ENCODE measurements at places on chromosomes 7 and 10.
A peak's percentile ranks its signal among the peaks of the same experiment; 100 is the strongest.

DNA sequence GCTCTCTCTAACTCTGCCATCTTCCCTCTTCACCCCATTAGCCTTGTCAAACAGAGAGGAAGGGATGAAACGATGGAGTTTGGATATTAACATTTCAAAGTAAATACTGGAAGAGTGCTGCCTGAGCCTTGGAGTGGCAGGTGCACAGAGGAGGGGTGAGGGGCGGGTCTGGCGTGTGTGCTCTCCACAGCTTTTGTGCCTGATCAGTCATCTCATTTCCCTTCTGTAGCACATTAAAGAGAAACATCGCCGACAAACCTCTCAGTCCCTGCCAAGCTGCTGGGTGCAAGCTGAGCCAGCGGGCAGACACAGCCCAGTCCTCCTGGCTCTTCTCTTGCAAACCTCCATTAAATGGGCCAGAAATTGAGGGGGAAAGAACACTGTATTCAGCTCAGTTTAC lies 76.2 kb downstream of the SLIT1 start:
- DNase-seq, result no peak

DNA sequence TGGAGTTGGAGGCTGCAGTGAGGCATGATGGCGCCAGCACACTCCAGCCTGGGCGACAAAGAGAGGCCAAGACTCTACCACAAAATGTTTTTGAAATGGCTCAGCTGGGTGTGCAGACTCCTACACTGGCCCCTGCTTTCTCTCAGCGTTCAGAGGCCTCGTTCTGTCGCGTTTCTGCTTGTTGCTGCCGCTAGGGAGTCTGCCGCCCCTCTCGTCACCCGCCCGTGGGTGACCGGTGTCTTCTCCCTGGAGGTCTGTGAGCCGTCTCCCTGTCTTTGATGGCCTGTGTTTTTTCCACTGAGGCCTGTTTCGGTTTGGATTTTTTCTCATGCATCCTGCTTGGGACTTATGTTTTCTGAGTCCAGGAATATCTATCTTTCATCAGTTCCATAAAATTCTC lies 23.6 kb upstream of the UNCX start:
- DNase-seq, result no peak

DNA sequence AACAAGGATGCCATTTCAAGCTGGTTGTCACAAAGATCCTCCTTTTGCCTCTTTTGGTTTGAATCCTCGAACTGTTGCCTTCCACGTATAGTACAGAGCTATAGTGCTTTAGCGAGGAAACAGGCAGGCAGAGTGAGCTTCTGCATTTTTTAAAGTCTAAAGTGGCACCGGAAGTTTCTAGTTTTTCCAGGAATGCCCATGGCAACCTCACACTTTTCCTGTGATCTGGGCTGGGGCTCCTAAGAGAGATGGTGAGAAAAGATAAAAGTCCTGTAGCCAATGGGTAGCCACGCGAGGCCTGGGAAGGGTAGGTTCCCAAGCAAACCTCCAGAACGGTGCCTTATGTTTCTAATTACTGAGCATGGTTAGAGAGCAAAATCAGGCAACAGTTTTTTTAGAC lies 76.7 kb downstream of the CALD1 start:
- no peak for DNase-seq

GRCh38 chr7:125828153-125828700 lies 898.6 kb upstream of the POT1 start:
- no peak for DNase-seq

DNA sequence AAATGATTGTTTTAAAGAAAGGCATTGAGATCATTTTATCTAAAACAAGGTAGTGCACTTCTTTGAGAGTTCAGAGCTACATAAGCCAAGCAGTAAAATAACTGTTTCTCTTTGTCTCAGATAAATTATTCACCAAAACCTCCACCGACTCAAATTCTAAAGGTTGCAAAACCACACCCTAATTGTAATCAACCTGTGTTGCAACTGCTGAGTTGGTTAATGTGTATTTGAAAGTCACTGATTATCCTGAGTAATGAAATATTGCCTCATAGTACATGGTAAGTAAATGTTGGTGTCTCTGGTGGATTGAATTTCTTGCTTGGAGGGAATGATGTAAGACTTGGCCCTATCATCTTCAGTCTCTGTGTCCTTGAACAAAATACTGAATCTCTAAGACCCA lies 35.9 kb upstream of the CYP2C9 start:
- no peak for DNase-seq

DNA sequence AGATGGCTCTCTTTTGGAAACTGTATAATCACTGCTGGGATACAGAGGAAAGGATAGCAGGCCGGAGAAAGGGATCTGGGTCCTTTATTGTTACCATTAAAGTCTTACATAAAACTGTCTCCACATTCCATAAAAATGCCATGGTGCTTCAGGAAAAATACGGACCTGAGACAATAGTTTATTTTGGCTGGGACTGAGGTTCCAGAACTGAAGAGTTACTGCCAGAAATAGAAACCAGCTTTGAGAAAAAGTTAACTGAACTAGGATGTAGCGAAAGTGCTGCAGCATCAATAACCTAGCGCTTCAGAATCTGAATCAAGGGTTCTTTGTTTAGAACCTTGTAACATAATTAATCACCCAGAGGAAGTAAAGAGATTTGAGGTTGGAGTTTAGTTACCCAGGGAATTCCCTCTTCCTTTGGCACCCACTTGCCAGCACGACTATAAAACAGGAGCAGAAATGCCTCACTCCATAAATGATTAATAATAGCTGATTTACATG lies 38.0 kb downstream of the MEOX2 start:
- no peak for DNase-seq

DNA sequence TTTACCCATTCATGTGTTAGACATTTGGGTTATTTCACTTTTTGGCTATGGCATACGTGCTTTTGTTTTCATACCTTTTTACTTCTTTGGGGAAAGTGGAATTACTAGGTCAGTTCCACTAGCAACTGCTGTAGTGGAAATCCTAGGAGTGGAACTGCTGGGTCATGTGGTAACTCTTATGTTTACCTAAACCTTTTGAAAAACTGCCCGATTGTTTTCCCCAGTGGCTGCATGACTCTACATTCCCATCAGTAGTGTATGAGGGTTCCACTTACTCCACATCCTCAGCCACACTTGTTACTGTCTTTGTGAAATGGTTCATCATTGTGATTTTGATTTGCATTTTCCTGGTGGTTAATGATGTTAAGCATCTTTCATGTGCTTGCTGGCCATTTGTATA lies 82.3 kb downstream of the TAX1BP1 start:
- no peak for DNase-seq

DNA sequence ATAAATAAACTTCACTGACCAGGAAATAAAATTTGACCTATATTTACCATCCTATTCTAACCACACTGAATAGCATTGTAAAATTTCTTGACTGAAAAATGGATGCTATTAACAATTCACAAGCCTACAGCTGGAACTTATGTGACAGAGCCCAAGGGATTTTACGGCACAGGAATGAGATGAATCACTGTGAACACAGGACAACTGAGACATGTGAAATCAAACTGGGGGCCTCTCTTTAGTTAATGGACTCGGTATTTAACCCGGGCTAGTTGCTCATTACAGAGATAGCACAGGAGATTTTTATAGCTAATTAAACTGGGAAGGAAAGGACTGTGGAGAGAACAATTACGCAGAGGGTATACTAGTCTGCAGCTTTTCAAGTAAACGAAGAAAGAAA lies 100.6 kb downstream of the MICU1 start:
- no peak for DNase-seq

- no peak for DNase-seq
Observed at GRCh38 chr10:104040862-104041789, 44.6 kb downstream of the COL17A1 start.

GRCh38 chr7:154746571-154747360 lies 256.2 kb downstream of the PAXIP1 start:
- no peak for DNase-seq

GRCh38 chr7:70756789-70757188 lies 375.2 kb upstream of the GALNT17 start:
- no peak for DNase-seq

GRCh38 chr10:19014034-19014433 lies 34.6 kb upstream of the MALRD1 start:
- no peak for DNase-seq

- no peak for DNase-seq
Observed at GRCh38 chr7:101457001-101457750, 94.5 kb downstream of the COL26A1 start.

DNA sequence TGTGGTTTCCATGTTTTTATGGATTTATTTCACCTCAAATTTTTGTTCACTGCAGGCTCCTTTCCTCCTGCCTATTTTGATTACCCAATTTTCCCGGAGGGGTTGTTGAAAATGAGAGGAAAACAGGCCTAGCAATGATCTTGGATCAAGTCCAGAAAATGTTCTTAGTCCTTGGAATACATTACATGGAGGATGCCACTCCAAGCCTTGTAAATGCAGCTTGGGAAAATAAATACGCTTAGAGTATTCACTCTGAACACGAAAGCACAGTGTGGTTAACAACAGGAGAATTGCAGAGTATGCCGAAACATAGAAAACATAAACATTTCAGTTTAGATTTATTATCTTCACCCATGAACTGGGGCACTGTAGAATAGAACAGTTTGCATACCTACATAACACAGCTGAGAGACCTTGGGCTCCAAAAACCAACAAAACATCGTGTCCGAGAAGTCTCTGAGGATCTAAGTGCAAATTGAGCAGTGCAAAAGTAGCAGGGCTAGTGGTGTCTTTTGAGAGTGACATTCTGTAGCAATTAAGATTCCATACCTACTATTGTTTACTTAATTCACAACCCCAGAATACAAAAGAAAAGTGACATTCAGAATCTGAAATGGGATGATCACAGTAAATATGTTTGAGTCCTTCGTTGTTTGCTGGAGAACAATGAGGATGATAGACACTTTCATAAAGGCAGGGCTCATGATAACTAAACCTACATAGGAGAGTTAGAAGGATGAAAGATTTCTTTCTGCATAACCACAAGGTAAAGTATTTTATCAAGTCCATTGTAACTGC lies 7.6 kb upstream of the CD36 start:
- no peak for DNase-seq

DNA sequence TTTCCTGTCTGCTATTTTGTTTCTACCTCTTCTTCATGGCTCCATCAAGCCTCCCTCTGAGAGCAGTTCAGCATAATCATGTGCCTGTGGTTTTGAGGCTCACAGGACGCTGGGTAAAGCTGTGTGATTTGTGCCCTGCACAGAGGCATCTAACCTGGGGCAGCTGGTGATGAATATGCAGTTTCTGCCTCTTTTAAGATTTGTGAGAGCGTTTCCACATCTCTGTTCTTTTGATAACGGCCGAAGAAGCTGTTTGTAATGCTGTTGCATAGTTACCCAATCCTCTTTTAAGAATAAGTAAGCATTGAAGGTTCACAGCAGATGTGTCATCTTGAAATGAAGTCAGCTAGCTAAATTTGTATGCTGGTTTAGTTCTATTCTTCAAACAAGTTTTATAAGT lies 45.2 kb downstream of the PNLIPRP3 start:
- DNase-seq, result no peak

- peak; percentile 32 for DNase-seq
Observed at GRCh38 chr10:127243490-127244272, 47.3 kb upstream of the INSYN2A start.

GRCh38 chr7:157654350-157654749 lies 317.5 kb downstream of the DNAJB6 start:
- no peak for DNase-seq

DNA sequence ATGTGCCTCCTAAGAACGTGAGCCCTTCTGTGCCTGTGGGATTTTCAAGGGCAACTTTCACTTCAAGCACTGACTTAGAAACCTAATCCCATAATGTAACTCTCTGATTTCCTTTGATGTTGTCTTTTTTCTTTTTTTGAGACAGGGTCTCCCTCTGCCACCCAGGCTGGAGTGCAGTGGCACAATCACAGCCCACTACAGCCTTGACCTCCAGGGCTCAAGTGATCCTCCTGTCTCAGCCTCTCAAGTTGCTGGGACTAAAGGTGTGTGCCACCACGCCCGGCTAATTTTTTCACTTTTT lies 64.4 kb upstream of the GSDME start:
- DNase-seq, result no peak

GRCh38 chr10:4623757-4624420 lies 202.1 kb upstream of the AKR1E2 start:
- no peak for DNase-seq

DNA sequence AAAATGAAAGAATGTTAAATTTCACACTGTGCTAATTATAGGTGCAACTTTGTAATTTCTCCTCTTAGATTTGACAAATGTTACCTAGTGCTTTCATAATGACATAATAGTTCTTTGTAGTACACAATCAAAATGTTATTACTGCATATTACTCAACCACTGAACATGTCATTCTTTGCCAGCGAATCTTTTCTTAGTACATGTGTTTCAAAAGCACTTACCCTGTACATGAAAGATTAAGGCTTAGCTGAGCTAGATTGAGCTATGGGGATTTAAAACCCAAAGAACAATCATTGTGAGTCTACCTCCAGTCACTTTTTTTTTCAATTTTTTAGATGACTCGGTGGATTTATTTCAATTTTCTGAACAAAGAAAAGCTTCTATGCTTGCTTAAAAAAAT lies 123.5 kb upstream of the FERD3L start:
- DNase-seq, result no peak

DNA sequence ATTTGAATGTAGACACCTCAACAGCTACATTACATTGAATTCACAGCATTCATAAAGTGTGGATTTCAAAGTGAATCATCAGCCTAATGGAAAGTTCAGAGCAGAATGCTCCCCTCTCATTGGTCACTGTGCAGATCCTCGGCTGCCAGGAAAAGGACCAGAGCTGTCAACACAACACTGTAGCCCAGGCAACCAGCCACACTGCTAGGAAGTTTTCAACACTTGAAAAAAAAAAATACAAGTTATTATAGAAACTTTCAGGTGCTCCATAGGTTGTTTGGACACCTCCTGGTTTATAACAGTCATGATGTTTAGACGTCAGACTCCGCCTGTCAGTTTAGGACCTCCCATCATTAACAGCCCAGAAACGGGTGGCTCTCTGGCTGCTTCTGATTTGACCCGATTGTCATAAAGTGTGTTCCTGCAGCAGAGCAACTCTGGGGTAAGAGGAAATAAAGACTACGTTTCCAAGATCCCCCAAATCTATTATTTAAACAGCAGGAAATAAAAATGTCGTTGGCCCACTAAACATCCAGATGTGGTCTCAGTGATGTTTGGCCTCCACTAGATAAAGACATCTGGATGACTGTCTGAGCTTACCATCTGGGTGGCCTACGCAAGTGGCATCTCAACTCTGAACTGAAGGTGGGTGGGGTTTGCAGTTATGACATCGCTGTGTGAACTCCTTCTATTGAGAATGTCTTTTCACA lies 117.4 kb downstream of the CABCOCO1 start:
- peak; percentile 31 for DNase-seq

- DNase-seq, result no peak
Observed at GRCh38 chr10:102781090-102781920, 37.6 kb downstream of the WBP1L start.

- no peak for DNase-seq
Observed at GRCh38 chr7:17140406-17140805, 158.0 kb upstream of the AHR start.

DNA sequence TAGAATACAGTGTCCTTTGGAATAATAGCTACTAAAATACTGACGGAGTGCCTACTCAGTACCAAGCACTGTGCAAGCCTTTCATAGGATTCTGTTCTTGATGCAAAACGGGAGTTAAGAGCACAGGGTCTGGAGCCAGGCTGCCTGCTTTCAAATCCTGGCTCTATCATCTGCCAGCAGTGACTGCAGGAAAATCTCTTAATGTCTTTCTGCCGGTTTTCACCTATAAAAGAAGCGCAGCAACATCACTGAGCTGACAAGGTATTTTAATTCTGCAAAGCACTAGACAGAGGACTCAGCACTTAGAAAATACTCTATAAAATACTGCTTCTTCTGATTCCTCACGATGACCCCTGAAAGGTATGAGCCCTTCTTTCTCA lies 659 bp downstream of the FIGNL1 start:
- DNase-seq, result no peak

- DNase-seq, result no peak
Observed at GRCh38 chr7:85114342-85114741, 72.5 kb downstream of the SEMA3D start.
